ENCODE measurements at places on chromosomes 5 and 9. TPM values are rescaled to one million over a fixed set of nuclear protein-coding genes. Genes with fewer than 3 reads are reported as not detected.

DNA sequence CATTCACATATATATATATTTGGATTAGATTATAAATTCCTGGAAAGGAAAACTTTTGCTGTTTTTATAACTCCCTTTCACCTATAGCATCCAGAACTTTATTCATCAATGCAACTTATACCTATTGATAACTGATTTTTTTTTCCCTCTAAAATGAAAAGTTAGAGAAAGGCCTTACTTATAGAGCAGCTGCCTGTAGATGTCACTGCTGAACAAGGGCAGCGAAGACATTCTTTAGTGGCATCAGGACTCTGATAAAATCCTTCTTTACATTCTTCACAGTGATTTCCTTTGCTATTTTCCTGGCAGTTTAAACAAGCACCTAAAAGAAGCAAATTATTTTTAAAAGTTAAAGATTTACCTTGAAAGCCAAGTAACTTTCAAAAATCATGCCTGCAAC, 32.3 kb upstream of the CDK5RAP2 start:
- DNase-seq, result no peak

DNA sequence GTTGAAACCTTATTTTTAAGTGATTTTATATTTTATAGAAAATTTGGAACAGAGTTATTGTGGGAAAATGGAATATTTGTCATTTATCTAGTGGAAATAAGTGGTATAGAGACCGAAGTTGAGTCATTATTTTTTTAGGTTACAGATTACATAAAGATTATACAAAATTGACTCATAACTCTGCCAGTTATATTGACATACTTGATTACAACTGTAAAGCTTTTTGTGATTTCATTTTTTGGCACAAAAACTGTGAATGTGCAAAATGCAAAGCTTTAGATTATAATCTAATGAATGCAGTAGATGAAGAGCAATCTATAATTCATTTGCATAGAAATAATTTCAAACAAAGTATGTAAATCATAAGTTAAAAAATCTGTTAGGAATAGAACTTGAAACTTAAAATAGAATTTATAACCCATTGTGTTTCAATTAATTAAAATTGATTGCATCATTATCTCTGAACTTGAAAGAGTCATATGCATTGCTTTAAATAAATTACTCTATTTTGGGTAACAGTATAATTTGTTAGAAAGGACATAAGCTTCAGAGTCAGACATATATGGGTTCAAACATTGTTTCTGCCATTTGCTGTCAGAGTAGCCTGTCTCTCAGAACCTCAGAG, 280.4 kb downstream of the FER start:
- DNase-seq, result no peak

- no peak for DNase-seq
Measured at GRCh38 chr5:43216941-43217340, 24.9 kb downstream of the NIM1K start.

DNA sequence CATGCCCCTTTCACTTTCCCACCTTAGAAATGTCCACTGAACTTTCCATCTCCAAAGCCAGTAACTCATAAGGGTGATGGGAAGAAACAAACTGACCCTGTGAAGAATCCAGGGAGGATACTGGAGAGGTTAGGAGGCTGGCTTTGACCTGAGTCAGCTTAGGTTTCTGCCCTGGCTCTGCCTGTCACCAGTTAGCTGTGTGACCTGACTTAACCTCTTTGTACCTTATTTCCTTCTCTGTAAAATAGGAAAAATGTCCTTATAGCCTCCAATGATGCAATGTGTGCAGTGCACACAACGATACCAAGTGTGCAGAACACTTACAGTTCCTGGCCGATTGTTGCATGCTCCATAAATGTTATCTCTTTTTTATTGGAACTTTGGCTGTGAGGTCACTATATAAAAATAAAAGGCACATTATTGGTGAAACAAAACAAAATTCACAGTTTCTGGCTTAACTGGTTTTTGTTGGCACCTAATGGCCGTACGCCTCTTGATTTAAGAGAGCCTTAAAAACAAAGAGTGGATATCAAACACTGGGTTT, 37.8 kb downstream of the GABRP start:
- DNase-seq, result no peak

- DNase-seq, result no peak
Measured at GRCh38 chr9:31347082-31347617, 1037.3 kb upstream of the ACO1 start.

GRCh38 chr9:137948642-137949041, 71.1 kb downstream of the CACNA1B start:
- no peak for DNase-seq

Gene INSL6
- total RNA-seq, result not detected

DNA sequence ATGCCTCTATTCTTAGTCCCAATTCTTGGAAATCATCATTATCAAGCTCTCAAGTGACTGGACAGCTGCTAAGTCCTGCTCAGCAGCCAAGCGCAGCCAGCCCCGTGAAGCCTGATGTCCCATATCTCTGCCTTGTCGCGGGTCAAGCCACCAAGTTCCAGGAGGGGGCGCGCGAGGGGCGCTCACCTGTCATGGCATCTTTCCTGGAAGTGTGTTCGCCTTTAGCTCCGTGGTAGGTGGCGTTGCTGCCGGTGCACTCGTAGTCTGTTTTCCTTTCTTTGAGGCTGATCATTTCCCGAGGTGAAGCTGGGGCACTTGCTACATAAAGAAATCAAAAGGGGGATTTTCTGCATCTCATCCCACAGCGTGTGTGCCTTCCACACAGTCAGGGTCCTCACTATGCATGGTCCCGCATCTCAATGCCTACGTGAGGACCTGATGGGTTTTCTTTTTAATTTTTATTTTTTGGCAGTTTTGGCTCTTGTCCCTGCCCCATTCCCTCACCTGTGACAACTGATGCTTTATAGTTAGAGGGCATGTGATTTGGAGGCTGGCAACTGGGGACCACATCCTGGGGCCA, 227.0 kb upstream of the DAP start:
- DNase-seq, result peak; percentile 13

DNA sequence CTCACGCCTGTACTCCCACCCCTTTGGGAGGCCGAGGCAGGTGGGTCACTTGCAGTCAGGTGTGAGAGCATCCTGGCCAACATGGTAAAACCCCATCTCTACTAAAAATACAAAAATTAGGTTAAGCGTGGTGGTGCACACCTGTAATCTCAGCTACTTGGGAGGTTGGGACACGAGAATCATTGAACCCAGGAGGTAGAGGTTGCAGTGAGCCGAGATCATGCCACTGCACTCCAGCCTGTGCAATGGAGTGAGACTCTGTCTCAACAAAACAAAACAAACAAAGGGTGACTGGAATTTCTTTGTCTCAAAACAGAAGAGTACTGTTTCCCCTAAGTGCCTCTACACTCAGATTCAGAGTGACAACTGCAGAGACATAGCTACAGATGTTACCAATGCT, 116.1 kb downstream of the AP3B1 start:
- DNase-seq, result no peak

Gene TENT4A
- total RNA-seq, result 34.5 TPM

DNA sequence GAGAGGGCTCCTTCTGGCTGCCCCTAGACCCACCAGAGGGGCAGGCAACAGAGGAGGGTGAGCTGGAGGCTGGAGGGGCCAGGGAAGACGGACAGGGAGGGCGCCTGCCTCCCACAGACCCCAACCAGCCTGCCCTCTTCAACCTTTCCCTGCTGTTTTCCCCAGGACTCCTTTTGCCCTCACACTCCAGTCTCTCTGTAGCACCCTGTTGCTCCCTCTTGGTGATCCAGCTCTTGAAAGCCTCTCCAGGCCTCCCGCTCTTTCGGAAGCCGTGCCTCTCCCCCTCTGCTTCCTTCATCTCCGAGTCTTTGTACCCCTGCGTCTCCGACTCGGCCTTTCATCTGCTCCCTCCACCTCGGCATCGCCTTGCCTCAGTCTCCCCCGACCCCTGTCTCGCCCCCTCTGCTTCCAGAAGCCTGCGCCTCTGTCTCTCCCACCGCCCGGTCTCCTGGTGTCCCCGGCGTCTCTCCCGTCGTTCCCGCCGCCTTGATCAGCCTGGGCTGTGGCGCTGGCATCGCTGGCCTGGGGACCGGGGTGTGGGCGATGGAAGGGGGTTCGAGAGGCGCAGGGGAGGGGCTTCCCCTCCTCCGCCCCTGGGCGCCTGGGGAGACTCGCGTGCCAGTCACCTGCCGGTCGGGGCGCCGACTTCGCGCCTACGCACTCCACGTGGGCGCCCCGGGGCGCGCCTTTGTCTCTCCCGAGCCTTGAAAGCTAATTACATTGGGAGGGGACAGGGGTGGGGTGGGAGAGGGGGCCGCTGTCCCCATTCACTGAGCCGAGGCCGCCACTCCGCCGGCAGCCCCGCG, 5.3 kb upstream of the PRDM12 start:
- no peak for DNase-seq

Gene RANBP3L
- 8.0 TPM for total RNA-seq

DNA sequence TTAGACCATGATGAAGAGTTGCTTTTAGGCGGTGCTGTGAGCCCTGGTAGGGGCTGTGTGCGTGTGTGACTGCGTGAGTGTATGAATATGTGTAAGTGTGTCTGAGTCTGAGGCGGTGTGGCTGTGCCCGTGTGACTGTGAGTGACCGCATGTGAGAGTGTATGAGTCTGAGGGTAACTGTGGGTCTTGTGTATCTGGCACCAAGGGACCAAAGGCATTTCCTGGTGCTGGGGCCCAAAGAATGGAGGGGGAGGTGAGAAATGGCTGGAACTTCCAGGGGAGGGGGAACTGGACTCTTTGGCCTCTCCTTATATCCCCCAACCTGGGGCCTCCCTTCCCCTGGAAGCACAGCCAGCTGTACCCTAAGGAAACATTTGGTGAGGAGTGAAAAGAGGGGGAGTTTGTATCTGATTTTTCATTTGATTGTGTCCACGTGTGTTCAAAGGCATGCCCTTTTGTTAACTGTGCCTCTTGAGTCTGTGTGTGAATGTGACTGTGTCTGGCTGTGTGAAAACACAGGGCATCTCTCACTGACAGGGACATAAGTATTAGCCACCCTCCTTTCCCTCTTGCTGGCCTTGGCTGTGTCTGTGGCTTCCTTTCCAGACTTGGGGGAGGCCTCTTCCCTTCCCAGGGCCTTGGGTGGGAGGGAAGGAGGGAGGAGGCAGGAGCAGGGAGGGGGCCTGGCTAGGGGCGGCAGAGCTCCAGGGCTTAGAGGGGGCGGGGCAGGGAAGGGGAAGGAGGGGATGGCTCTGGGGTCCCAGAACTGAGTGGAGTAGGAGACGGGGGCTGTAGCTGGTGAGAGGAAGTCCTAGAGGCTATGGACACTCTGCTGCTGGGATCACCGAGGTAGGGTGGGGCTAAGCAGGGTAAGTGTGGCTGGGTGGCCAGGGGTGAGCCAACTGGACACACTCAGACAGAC, 1.4 kb downstream of the IL11RA start:
- no peak for DNase-seq

DNA sequence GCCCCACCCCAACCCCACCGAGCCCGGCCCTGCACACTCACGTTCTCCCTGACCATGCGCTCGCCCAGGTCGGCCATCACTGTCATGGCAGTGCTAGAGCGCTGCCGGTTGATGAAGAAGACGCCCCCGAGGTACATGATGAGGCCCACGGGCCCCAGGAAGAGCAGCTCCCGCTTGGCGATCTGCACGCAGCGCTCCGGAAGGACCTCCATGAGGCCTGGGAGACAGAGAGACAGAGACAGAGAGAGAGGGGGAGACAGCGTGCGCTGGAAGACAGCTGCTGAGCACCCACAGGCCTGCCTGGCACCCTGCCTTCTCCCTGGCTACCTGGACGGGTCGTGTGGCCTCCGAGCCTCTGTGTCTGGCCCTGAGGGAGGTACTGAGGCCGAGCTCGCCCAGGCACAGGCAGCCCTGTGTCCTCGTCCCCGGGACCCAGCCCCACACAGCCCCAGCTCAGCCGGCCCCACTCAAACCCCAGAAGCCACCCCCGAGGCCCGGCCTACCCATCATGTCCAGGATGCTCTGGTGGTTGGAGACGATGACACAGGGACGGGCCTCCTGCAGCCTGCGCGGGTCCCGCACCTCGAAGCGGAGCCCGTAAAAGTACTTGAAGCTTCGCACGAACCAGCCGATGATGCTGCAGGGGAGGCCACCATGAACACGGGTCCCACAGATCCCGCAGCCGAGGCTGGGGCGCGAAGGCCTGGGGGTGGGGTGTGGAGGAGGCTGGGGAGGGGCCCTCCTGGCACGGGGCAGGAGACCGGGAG, 10.2 kb downstream of the AGPAT2 start:
- no peak for DNase-seq

DNA sequence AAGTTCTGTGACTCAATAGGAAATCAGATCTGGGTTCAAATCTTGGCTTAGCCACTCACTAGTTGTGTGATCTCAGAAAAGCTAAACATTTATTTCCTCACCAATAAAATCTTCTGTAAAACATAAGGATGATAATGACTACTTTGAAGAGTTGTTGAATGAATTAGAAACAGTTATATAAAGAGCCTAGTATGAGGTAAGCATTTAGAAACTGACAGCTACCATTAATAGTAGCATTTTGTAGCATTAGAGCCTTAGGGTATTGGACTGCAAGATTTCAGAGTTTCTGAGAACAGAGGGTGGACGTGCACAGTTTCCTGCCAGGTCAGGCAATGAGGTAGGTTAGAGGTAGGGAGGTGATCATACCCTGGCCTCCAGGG, 293.2 kb downstream of the CWC27 start:
- DNase-seq, result no peak

All from cerebellum (tissue), 4 donors.